ENCODE measurements at places on chromosomes 6 and 20.

DNA sequence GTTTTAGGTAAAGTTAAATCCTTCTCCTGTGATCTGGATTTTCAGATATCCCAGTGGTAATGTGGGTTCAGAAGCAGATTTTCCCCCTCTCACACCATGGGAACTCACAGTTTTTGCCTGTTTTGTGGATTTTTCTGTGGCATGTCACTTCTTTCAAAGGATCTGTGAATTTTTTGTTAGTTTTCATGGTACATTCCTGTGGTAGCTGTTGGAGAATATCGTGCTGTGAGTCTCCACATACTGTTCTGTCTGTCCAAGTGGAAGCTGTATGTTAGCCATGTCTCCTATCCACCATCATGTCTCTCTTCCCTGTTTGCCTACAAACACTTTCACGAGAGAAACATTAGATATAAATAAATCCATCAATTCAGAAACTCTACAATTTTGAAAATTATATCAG lies 378.7 kb upstream of the ADGRB3 start:
- no peak for DNase-seq

DNA sequence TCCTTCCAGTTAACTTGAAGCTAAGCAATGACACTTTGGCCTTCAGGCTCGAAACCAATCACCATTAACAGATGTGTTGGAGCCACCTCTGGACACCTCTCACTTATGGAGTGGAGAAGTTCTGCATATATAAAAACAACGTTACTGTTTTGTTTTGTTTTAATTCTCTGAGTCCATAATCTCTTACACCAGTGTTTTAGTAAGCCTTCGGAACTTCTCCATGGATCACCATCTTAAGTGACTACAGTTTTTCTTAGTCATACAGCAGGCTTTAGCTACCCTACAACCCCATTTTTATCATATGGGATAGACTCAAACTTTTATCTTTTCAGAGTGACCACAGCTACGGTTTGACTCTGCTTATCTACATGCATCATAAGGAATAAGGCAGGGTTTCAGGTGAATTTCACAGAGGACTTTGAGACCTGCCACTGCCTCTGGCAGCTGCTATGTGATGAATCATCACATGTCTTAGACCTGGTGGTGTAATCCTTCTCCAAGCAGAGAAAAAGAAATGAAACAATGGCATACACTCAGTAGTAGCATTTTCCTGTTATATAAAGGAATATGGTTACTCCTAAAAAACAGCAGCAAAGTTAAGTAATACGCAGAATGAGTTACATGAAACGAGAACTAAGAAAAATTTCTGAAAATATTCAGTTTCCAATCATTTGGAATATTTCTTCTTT lies 5.5 kb upstream of the HDDC2 start:
- no peak for DNase-seq

GRCh38 chr6:82264321-82264720 lies 16.8 kb upstream of the IBTK start:
- DNase-seq: no peak

DNA sequence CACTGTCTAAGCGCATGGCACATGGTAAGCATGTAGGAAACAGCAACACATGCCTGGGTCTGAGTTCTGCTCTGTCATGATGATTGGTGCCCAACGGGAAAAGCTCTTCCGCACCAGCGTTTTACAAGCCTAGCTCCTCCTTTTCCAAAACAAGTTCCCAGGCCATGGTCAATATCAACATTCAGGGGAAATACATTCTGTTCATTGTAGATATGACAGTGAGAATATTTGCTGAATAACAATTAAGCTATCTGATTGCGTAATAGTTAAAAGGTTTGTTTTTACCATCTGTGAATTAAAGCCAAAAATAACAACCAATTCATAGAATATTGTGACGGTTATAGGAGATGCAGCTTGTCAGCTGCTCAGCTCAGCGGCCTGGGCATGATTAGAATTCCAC lies 404.3 kb upstream of the SLC35B3 start:
- DNase-seq: no peak

DNA sequence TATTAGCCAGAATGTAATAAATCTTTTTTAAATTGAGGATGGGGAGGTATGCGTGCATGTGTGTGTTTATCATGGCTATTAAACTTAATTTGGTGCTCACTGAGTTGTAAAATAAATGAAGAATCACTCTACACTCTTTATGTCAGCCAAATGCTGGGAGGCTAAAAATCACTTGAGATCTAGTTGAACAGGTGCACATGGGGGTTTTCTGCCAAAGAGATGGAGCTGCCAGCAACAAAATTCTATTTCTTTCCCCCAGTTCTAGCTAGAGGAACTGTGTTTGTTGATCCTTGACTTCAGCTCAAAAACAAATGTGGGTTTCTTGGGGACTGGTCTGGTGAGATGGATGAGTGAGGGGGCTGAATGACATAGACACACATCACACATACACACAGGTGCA lies 183.3 kb upstream of the BTBD3 start:
- DNase-seq: no peak

DNA sequence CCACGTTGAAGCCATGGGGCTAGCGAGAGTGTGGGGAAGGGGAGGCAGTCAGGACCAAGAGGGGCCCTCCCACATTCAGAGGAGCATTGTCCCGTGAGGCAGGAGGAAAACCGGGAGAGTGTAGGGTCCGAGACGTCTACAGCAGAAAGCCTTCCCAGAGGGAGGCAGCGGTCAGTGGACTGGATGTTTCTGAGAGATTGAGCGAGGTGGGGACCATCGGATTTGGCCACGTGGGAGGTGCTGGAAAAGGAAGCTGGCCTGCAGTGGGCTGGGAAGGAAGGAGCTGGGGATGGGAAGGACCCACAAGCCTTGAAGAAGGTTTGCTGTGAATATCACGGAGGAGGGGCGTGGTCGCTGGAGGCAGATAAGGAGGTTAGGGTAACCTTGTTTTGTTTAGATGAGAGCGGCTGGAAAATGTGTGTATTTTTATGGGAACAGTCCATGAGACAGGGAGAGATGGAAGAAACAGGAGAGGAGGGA lies 119.0 kb upstream of the RNF24 start:
- no peak for DNase-seq

DNA sequence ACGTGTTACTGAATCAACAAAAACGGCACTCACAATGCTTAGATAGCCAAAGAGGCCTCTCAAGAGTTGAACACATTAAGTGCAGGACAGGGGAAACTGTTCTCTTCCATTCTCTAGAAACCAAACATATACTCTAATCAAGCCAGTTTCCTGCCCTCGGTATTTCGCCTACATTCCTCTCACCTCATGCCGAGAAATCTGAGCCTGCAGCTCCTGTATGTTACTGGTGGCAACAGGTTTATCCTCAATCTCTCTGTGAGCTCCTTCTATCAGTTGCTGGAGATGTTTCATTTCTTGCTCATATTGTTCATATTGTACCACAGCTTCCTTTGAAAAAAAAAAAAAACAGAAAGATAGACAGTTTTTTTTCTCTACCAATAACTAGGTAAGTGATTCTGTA lies 328.9 kb downstream of the SYNE1 start:
- DNase-seq: no peak

DNA sequence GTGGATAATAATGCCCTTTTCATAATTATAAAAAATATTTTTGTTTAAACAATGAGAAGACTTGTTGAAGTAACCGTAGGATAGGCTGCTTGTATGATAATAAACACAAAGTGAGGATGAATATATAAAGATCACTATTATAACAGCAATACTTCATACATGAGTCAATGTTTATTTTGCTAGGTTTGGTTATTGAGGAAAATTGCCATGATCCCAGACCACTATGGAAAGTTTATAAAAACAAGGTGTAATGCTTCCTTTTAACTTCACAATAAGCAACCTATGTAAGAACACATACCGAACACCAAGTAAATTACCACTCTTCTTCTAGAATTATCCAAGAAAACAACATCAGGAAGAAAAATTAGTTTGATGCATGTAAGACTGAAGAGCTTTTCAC lies 495.3 kb upstream of the RNF217 start:
- no peak for DNase-seq

- DNase-seq: no peak
Measured at GRCh38 chr20:2515203-2515602, 6.5 kb upstream of the ZNF343 start.

DNA sequence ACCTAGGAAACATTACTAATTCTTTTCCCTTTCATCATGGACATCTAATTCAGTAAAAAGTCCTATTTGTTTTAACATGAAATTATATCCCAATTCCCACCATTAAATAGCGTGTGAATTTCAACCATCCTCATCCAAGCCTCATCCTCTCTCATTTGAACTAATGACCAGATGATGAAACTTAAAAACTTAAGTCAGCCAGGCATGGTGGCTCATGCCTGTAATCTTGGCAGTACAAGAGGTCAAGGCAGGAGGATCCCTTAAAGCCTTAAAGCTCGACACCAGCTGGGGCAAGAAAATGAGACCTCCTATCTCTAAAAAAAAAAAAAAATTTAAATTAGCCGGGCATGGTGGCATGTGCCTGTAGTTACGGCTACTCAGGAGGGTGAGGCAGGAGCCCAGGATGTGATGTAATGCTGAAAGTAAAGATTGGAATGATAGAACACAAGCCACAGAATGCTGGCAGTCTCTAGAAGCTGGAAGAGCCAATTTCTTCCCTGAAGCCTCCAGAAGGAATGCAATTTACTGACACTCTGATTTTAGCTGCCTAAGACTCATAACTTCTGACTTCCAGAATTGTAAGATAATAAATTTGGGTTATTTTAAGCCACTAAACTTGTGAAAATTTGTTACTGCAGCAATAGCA lies 27.1 kb upstream of the HAO1 start:
- DNase-seq: no peak

GRCh38 chr6:147821295-147821897 lies 312.9 kb downstream of the SAMD5 start:
- DNase-seq: no peak

GRCh38 chr20:62800314-62801259 lies 4.0 kb upstream of the OGFR start:
- DNase-seq: no peak
